Stimulated activated CD4-positive, alpha-beta T cell treated with anti-CD3 and anti-CD28 coated beads, TNF-alpha, amount 100 ng/mL, for 1 hour (primary cell): ENCODE measurements at places on chromosomes 3 and 15.

- DNase-seq = no peak
Observed at GRCh38 chr3:12312010-12312409, 23.1 kb downstream of the PPARG start.

- DNase-seq = no peak
Observed at GRCh38 chr3:105559856-105560255, 193.1 kb downstream of the ALCAM start.

DNA sequence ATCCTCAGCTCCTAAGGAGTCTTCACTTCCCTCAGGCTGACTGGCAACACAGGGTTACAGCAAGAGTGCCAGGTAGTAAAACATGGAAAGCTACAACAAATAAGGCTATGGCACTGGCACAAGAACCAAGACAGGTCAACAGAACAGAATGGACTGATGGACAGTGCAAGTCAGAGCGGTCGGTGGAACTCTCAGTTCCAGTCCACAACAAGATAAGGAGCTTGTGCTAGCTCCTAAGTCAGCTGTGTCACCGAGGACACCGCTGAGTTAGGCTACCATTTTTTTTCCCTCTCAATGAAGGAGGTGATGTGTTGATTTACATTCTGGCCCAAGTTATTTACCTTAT is 55.9 kb upstream of the LIMD1 start:
- DNase-seq = no peak

DNA sequence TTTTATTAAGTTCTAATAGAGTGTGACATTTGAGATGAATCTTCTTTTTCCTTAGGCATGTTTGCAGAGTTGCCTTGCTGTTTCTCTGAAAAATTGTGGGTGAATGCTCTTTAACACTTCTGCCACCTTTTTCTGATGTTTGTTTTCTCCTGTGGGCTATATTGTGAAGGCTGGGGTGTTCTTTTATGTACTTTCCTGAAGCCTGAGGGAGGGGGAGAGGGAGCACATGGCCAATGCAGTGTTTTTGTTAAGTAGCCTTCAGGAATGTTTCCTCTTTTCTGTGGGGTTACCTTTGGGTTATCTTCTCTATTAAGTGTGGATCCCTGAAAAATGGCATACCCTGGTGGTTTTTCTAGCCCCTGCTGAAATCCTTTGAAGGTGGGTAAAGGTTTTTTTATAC is 50.2 kb downstream of the CMC1 start:
- DNase-seq = no peak

DNA sequence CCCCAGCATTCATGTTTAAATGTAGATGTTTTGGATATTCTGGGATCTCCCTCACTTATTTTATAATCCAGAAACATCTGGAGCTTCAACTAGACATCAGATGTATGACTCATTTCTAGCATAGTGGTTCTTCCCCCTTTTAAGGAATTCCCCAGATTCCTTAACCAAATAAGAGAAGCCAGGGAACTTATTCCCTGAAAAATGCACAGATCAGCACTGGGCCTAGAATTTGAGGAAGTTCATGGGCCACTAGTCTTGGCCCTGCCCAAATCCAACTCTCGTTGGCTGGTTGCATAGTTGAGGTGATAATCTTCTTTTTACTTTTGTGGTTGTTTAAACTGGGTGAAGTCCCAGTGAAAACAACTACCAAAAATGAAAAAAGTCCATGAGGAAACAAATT is 20.4 kb downstream of the RARRES1 start:
- no peak for DNase-seq
